ENCODE measurements at places on chromosomes 3 and 15.

DNA sequence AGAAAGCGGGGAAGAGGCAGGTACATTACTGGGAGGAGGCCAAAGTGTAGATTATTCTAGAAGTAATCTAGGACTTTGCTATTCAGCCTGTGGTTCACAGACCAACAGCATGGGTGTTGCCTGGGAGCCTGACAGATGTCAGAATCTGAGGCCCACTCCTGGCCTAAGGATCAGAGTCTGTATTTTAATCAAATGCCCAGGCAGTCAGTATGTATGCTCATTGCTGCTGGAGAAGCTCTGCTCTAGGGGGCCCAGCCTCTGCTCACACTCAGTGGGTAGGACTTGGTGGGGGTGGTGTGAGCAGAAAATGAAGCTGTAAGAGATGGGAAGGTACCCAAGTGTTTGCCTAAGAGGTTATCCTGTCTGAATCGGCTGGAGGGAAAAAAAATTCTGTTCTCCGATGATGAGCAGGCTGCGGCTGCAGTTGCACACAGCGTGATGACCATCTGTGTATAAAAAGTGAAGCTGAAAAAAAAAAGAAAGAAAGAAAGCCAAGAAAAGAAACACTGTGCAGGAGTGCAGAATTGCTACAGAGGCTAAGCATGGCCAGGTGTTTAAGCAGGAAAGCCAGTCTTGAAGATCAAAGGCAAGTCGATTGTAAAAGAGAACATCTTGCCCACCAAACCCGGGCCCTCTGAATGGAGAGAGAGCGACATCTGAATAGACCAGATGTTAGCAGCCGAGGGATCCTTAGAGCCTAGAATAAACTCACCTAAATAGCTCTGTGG is 65.2 kb downstream of the EIF4E3 start:
- DNase-seq: no peak

GRCh38 chr3:10470120-10471053 is 35.0 kb downstream of the ATP2B2 start:
- no peak for DNase-seq

DNA sequence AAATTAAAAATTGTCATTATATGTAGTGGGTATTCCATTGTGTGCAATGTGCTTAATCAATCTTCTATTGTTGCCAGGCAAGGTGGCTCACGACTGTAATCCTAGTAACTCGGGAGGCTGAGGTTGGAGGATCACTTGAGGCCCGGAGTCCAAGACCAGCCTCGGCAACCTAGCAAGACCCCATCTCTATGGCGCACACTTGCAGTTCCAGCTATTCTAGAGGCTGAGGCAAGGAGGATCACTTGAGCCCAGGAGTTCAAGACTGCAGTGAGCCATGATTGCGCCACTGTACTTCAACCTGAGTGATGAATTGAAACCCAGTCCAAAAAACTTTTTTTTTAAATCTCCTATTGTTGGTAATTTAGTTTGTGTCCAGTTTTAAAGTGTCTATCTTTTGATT is 33.4 kb upstream of the ABHD2 start:
- no peak for DNase-seq

- no peak for DNase-seq
Observed at GRCh38 chr15:61729646-61730045, 330.6 kb downstream of the VPS13C start.

GRCh38 chr15:31560643-31561042 is 234.0 kb downstream of the KLF13 start:
- no peak for DNase-seq

DNA sequence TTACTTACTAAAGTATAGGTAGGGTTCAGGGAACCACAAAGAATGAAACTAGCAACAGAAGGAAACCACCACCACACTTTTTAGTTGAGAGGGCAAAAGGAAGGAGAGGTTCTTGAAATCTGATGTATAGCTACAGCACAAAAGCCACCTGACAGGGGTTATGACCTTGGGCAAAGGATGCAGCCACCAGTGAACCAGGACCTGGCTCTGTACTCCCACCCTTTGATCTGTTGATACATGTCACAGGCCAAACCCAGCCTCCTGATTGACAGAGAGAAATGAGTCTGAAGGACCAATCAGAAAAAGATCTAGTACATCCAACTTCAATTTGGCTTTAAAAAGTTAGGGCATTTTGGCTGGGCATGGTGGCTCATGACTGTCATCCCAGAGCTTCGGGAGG is 20.0 kb upstream of the BLM start:
- no peak for DNase-seq

GRCh38 chr3:147298511-147298982 is 107.8 kb downstream of the ZIC4 start:
- no peak for DNase-seq

DNA sequence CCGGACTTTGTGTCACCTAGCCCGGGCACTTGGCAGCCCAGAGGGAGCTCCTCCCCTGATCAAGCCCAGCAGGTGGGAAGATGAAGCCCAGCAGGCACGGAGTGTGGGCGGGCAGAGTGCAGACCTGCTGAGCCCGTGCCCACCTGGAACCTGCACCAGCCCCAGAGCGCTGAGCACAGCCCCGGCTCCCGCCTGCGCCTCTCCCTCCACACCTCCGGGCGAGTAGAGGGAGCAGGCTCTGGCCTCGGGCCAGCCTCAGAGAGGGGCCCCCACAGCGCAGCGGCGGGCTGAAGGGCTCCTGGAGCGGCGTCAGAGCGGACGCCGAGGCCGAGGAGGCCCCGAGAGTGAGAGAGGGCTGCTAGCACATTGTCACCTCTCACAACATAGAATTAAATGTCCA is 257.7 kb downstream of the VGLL3 start:
- DNase-seq: no peak

GRCh38 chr15:45454814-45455213 is 67.7 kb downstream of the SLC30A4 start:
- peak; percentile 80 for DNase-seq

DNA sequence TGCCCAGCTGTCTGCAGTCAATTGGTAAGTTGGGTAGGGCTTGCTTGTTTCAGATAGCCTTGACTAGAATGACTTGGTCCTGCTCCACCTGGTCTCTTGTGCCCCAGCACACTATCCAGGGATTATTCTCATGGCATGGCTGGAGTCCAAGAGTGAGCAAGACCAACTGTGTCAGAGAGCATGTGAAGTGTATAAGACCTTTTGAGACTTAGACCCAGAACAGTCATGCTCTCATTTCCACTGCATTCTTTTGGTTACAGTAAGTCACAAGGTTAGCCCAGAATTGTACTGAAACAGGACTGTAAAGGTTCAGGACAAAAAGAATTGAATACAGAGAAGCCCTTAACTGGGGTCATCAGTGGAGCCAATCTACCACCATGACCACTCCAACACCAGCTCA is 650.8 kb upstream of the ADAMTS9 start:
- no peak for DNase-seq

DNA sequence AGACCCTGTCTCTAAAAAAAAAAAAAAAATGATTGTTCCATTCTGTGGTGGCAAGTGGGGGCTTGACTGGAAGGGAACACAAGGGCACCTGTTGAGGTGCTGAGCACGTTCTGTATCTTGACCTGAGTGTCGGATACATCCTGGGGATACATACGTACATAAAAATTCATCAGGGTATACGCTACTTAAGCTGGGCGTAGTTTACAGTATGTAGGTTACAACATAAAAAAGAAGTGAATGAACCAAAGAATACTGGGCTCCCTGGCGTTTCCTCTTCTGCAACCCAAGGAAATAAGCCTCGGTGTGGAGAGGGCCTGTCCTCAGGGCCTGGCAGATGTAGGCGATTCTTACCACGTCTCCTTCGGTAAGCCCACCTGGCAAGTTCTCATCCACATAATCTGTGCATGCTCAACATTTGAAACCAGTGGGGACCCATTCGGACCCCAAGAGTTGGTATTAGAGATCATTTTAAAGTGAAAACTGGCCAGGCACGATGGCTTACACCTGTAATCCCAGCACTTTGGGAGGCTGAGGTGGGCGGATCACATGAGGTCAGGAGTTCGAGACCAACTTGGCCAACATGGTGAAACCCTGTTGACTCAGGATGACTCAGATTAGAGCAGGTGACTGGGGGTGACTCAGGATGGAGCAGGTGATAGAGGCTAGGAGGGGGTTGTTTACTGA is 5.1 kb upstream of the MUC20 start:
- peak; percentile 34 for DNase-seq

- peak; percentile 50 for DNase-seq
Observed at GRCh38 chr3:129343643-129344360, 65.1 kb downstream of the HMCES start.

DNA sequence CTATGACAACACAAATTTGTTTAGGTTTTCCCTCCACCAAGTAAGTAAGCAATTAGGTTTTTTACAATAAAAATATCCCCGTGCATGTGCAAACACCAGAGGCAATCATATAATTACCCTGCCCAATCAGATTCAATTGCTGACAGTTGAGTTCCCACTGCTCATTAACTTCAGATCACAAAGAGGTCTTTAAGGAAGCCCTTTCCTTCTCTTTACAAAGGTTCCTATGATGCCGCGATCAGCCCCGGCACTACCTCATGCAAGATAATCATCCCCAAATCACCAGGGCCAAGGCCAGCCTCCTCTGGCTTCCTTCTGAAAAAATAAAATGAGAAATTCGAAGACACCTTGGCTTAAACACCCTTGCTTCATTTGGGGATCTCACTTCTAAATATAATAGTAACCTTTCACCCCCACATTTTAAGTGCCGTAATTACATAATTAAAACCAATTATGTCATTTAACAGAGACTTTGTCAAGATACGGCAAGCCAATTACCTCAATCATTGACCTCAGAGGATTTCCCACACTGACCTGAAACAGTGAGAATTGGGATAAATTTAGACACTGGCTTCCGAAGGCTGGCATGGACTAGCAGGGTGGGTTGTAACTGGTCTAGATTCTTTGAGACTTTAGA is 121.3 kb upstream of the WNT5A start:
- DNase-seq: no peak

DNA sequence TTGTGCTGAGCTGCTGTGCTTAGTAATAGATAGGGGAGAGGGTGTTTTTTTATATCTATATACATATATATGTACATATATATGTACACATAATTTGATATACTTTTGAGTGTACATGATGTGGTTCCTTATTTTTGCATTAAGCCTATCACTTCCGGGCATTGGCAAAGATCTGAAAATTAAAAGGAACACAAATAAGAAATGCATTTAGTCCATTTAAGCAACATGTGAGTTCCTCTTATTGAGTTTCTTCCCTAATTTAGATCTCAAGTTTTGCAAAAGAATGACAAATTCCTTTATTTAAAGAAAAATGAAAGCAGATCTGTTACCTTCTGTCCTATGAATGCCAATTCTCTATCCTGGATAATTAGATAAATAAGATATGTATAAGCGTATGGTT is 435.1 kb downstream of the LPP start:
- DNase-seq: no peak

- DNase-seq: no peak
Observed at GRCh38 chr3:193909387-193909786, 226.6 kb upstream of the HES1 start.

- DNase-seq: no peak
Observed at GRCh38 chr15:77857419-77857818, 220.1 kb downstream of the TBC1D2B start.

- no peak for DNase-seq
Observed at GRCh38 chr3:167992381-167992780, 103.3 kb downstream of the GOLIM4 start.

DNA sequence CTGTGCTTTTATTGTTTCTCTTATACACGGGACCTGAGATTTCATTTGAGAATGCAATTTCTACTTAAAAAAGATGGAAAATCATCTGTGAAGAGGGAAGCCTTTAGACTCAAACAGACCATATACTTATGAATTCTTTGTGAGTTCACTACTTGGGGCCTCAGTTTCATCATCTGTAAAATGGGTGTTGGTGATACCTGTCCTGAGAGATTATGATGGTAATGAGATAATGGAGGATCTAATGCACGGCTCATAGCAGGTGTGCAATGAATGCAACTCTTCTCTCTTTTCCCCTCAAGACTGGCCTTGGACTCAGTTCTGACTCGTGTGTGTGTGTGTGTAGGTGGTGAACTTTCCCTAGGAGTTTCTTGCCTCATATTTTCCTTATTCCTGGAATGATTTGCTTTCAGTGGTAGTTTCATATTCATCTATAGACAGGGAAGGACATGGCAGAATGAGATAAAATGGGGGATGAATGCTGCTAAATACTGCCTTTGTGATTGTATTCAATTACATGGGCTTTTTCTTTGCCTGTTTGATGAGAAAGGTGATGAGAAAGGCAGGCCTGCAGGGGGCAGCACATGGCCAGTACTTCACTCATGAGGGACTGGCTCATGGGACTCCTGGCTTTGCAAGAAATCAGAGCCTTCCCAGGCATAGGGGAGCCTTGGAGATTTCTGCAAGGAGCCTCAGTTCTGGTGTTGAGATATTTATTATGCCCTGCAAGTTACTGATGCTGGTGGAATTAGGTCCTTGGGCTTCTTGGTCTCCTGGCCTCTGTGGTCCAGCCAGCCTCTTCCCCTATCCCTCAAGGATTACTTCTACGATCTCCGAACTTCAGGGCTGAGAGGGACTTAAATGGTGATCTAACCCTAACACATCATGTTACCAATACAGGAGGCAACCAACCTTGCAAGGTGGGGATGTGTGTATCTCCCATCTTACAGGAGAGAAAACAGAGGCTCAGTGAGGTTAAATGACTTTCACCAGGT is 70.7 kb downstream of the RPLP1 start:
- peak; percentile 77 for DNase-seq

- DNase-seq: no peak
Observed at GRCh38 chr15:80405970-80406369, 1.8 kb downstream of the ARNT2 start.

- no peak for DNase-seq
Observed at GRCh38 chr3:7651274-7651673, 790.4 kb downstream of the GRM7 start.

- DNase-seq: peak; percentile 47
Observed at GRCh38 chr3:71723452-71724170, 1.6 kb downstream of the EIF4E3 start.

GRCh38 chr15:68032672-68033071 is 21.4 kb upstream of the PIAS1 start:
- no peak for DNase-seq

DNA sequence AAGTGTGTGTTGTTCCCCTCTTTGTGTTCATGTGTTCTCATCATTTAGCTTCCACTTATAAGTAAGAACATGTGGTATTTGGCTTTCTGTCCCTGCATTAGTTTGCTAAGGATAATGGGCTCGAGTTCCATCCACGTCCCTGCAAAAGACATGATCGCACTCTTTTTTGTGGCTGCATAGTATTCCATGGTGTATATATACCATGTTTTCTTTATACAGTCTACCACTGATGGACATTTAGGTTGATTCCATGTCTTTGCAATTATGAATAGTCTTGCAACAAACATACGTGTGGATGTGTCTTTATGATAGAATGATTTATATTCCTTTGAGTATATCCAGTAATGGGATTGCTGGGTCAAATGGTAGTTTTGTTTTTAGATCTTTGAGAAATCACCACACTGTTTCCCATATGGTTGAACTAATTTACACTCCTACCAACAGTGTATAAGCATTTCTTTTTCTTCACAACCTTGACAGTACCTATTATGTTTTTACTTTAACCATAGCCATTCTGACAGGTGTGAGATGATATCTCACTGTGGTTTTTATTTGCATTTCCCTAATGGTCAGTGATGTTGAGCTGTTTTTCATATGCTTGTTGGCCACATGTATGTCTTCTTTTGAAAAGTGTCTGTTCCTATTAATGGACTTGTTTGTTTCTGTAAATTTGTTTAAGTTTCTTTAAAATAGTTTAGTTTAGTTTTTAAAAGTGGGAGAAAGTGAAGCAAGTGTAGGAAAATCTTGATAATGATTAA is 21.9 kb upstream of the SLC30A4 start:
- DNase-seq: no peak

GRCh38 chr3:58659051-58659675 is 7.4 kb downstream of the FAM3D start:
- no peak for DNase-seq
